A549 treated with dexamethasone at 1 μM for 4 hours (cell line): ENCODE measurements at places on chromosomes 7 and 10. TPM values are rescaled to one million over a fixed set of nuclear protein-coding genes. Genes with fewer than 3 reads are reported as not detected.

The SLC39A12 gene
- not detected in 5 replicates for total RNA-seq

The GRID2IP gene
- 0.05 TPM in 1 of 5 replicates, not detected in the others for total RNA-seq

The DNAJC9 gene
- 45.4 to 50.9 TPM (median 46.3 TPM) in 5 replicates for total RNA-seq

The UTF1 gene
- total RNA-seq = not detected in 5 replicates

The BTAF1 gene
- 8.5 to 15.6 TPM (median 13.8 TPM) in 5 replicates for total RNA-seq

The ASZ1 gene
- not detected in 5 replicates for total RNA-seq

The IDE gene
- total RNA-seq = 18.8 to 32.1 TPM (median 26.4 TPM) in 5 replicates

The GNAT3 gene
- total RNA-seq = not detected in 5 replicates

The FAM24B gene
- total RNA-seq = 9.0 to 13.1 TPM (median 12.1 TPM) in 5 replicates

The ANKRD1 gene
- total RNA-seq = 35.0 to 54.9 TPM (median 47.3 TPM) in 5 replicates
